Ureter (tissue), 1 donor: ENCODE measurements at places on chromosomes 6 and 20. TPM values are rescaled to one million over a fixed set of nuclear protein-coding genes. Genes with fewer than 3 reads are reported as not detected.
A peak's percentile ranks its signal among the peaks of the same experiment; 100 is the strongest.

FGD2 gene
- total RNA-seq, result 32.0 TPM

DNA sequence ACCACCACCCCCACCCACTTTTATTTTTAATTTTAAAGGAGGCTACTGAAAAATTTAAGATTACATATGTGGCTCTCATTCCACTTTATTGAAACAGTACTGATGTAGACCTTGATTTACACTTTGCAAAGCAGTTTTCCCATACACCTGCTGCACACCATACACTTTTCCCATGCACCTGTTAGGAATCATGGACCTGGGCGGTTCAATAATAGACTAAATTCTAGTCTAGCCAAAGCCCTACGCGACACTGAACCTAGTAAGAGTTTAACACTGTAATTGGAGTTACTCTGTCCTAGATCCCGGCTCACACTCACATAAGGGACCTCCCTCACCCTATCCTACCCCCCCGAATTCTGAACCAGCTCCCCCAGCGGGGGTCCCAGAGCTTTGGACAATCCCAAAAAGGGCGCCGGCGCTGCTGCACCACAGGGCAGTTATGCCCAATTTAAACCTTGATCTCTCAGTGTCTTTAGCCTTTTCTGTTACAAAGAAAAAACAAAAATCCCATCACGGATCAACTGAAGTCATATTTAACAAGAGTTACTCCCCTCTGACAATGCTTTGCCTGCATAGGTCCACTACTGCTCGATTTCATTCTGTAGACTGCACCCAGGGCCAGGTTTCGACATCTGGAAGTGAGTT is 2.4 kb upstream of the GCLC start:
- no peak for DNase-seq

GRCh38 chr6:92281571-92282076 is 1137.7 kb downstream of the EPHA7 start:
- DNase-seq, result no peak

SRMS gene
- 0.26 TPM for total RNA-seq

- DNase-seq, result no peak
These were observed 39.9 kb upstream of the SAMD5 start for GRCh38 chr6:147468634-147469033.

VNN1 gene
- total RNA-seq, result 0.23 TPM

HEY2 gene
- 2.0 TPM for total RNA-seq

ERVFRD-1 gene
- total RNA-seq, result 0.18 TPM

GRCh38 chr6:11584244-11584643 is 46.7 kb downstream of the TMEM170B start:
- no peak for DNase-seq

ACTL10 gene
- total RNA-seq, result 3.6 TPM

DNA sequence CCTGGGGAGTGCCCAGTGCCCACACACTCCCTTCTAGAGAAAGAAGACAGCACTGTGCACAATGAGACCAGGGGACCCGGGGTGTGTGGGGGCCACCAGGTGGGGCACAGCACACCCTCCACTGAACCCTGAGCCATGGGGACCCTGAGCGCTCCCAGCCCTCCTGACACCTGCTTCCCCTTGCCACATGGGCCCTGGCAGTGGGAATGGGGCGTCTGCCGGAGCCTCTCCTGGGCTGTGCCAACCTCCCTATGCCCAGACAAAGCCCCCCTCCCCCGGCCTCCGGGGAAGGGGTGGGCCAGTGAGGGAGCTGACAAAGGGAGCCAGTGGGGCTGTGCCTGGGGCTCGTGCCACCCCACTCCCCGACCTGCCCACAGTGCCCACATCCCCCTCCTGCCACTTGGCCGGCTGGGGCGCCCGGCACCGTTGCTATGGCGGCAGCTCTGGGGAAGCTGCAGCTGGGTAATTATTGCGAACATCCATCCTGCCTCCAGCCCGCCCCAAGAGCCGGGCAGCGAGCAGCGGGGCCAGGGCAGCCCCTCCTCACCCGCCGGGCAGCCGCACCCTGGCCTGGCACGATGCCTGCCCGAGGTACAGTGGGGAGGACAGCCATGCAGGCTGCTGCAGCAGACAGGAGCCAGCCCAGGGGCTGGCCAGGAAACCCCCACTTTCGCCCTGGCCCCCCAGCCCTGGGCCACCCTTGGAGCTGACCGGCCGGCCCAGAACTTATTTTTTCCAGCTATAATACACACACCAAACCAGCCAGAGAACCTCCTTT is 41.9 kb upstream of the NOL4L start:
- no peak for DNase-seq

DNA sequence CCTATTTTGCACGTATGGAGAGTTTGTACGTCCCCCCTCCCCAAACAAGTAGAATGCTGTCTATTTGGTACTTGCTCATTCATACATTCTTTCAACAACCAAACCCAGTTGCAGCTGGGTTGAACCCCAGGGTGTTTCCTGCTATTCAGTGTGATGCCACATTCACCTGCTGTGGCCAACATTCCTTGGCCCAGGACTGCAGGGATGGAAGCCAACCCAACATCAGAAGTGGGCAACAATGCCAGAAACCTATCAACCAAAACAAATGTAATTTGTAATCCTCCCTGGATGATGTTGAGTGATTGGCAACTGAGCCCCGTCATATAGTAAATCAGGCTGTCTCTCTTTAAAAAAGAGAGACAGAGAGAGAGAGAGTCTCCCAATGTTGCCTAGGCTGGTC is 8.9 kb downstream of the NT5E start:
- no peak for DNase-seq

DNA sequence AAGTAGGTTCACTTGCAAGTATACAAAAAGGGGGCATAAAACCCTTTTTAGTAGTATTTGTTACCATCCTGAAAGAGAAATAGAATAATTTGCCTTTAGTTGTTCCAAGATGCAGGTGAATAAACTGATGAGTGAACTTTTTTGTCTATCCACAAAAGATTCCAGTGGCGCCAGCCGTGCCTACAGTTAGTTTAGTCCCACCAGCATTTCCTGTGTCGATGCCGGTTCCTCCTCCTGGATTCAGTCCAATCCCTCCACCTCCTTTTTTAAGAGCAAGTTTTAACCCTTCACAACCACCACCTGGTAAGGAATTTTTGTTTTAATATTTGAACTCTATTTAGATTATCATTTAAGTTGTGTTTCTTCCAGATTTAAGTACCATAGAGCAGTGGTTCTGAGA is 90.9 kb downstream of the SCAF8 start:
- DNase-seq, result no peak

PREX1 gene
- total RNA-seq, result 19.9 TPM

GRCh38 chr6:161104966-161105365 is 113.4 kb downstream of the MAP3K4 start:
- DNase-seq, result no peak

DPM1 gene
- total RNA-seq, result 41.8 TPM

DNA sequence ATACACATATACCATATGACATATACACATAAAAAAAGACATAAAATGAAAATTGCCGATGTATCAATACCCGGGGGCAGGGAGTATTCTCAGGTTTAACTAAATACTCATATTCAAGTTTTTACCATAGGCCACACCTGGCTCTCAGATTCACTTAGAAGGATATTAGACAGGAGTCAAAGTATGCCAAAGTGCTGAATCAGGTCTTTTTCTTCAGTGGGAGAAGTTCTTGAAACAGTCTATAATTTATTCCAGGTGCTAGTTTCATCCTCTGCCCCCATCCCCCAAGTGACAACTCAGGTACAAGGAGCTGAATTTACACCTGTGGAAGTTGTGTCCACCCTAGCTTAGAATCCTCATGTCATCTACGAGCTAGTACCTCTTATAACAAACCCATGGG is 8.5 kb upstream of the HLA-DRA start:
- no peak for DNase-seq

DEFB124 gene
- total RNA-seq, result 3.3 TPM

DNA sequence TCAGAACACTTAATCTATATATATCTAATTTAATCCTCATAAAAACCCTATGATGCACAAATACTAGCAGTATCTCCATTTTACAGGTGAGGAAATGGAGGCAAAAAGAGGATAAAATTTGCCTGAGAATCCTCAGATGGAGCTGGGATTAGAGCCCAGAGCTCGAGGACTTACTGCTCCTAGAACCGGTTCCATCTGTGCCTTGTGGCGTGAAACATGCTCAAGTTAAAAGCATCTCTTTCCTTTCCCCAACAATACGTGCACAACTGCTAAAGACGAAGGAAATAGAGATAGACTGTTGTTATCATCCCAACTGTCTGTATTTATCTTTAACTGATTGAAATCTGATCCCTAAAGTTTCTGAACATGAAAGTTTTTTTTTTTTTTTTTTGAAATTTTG is 367.6 kb upstream of the SOX4 start:
- no peak for DNase-seq

GPRC6A gene
- total RNA-seq, result not detected

DNA sequence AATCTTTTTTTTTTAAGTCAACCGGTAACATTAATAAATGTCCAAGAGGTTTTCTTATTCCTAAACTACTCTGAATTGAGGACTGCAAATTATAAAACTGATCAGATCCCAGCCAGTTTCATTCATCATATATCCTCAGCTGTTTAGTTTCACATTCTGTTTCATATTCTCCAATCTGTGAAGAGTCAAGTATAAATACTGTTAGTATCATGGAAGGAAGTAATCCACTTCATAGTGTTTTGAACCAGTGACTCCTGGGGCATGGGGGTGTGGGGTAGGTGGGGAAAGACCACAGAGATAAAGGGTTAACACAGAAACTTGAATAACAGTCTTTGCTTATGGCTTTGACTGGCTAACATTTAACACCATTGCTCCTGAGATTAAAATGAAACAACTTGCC is 69.9 kb downstream of the FYN start:
- DNase-seq, result no peak

- no peak for DNase-seq
These were observed 27.1 kb upstream of the PHACTR3 start for GRCh38 chr20:59577037-59577808.

CPNE5 gene
- total RNA-seq, result 3.6 TPM

DNA sequence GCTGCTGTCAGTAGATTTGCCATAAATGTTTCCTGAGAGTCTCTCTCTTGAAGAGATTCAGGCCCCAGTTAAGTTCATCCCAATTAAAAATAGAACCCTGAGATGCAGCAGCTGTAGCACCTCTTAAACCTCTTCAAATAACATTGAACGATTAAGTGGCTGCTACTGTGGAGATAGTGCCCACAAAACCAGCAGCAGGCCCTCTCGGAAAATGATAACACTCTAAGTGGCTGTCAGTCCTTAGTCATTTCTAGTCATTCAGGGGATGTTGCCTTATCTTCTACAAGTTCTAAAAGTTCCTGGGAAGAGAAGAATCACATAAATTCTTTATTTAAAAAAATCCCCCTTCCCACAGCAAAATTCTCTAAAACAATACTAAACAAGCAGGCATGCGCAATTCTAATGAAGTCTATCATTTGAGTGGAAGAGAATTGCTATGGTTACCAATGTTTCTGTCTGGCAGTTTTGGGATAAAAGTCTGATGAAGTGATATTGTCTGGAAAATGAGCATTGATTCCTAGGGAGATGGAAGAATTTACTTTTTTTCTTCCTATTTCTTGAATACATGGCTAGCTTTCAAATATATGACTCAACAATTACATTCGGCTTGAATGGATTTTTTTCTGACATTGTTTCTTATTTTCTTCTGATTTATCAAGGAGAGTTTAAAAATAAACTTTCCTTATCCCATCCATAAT is 131.9 kb downstream of the TRMT11 start:
- DNase-seq, result no peak

GRCh38 chr20:51417250-51418136 is 125.0 kb downstream of the NFATC2 start:
- DNase-seq, result no peak

C20orf204 gene
- total RNA-seq, result 1.9 TPM

DNA sequence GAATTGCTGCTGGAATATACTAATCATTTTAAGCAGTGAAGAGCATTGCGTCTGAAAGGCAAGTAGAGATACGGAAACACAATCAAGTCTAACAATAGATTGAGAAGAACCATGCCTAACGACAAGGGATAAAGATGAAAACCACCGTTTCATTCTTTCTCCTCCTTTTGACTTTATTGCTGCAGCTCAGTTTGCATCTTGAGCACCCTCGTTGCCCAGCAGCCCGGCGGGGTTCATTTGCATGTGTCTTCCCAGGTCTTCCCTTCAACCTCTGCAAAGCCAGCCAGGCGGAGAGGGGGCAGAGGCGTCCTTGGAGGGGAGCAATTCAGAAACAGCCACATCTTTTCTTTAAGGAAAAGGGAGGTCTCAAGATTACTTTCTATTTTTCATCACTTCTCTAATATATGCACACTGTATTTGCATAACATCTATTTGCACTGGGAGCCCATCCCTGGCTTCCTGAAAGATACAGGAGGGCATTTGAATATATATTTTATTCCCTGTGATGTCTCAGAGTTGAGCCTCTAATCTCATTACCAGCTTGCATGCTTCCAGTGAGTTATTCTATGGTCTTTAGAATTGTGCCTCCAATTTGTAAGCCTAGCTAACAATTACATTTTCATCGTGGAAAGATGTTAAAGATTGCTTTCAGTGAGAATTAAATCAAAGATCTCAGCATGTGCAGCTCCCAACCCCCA is 18.7 kb upstream of the PXDC1 start:
- no peak for DNase-seq

DNA sequence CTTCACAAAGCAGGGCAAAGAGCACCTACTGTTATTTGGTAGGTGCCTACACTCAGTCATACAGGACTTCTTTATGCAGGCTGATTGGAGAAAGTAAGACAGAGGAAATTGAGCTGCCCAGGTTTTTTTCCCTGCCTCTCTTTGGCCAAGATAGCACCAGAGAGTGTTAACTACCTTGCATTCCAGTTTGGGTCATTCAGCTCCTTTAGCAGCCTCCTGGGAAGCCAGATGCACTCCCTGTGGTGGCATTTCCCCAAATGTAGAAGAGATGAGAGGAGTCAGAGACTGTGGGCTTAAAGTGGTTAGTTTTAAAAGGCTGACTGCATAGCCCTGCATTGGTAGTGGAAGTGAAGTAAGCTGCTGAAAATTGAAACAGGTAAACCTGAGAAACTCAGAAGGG is 358.4 kb downstream of the BCKDHB start:
- DNase-seq, result no peak

GRCh38 chr20:25025091-25025861 is 32.7 kb downstream of the ACSS1 start:
- DNase-seq, result peak; percentile 14

- no peak for DNase-seq
These were observed 3.2 kb upstream of the SOX4 start for GRCh38 chr6:21590346-21590745.

GRCh38 chr6:11754625-11755271 is 23.9 kb downstream of the ADTRP start:
- no peak for DNase-seq

GRCh38 chr6:46865221-46865620 is 56.5 kb downstream of the ADGRF5 start:
- DNase-seq, result no peak

GRCh38 chr6:142030115-142030619 is 102.6 kb upstream of the GJE1 start:
- no peak for DNase-seq

AVP gene
- not detected for total RNA-seq

GGTLC1 gene
- not detected for total RNA-seq

GRCh38 chr6:141848029-141848890 is 284.5 kb upstream of the GJE1 start:
- DNase-seq, result no peak

- DNase-seq, result no peak
These were observed 110.2 kb downstream of the RCAN2 start for GRCh38 chr6:46381057-46381456.
